Activated naive CD4-positive, alpha-beta T cell treated with Interleukin-2 at 50 U/mL for 16 hours (primary cell): ENCODE measurements at places on chromosomes 7 and 10.

DNA sequence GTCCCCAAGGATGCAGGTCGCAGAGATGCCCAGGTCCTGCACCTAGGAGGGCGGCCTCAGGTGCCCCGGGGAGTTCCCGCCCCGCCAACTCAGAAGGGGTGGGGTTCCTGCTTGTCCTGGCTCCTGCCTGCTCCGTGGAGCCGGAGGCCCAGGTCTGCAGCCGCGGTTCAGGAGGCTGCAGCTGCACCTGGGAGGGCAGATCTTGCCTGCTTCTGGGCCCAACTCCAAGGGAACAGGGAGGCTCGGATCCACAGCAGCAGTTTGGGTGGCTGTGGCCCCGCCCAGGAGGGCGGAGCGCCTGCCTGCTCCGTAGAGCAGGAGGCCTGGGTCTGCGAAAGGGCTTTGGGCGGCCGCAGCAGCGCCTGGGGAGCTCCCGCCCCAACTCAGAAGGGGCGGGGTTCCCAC lies 108.2 kb upstream of the EGR2 start:
- DNase-seq, result no peak

GRCh38 chr10:34817054-34817453 lies 2.0 kb upstream of the PARD3 start:
- no peak for DNase-seq

DNA sequence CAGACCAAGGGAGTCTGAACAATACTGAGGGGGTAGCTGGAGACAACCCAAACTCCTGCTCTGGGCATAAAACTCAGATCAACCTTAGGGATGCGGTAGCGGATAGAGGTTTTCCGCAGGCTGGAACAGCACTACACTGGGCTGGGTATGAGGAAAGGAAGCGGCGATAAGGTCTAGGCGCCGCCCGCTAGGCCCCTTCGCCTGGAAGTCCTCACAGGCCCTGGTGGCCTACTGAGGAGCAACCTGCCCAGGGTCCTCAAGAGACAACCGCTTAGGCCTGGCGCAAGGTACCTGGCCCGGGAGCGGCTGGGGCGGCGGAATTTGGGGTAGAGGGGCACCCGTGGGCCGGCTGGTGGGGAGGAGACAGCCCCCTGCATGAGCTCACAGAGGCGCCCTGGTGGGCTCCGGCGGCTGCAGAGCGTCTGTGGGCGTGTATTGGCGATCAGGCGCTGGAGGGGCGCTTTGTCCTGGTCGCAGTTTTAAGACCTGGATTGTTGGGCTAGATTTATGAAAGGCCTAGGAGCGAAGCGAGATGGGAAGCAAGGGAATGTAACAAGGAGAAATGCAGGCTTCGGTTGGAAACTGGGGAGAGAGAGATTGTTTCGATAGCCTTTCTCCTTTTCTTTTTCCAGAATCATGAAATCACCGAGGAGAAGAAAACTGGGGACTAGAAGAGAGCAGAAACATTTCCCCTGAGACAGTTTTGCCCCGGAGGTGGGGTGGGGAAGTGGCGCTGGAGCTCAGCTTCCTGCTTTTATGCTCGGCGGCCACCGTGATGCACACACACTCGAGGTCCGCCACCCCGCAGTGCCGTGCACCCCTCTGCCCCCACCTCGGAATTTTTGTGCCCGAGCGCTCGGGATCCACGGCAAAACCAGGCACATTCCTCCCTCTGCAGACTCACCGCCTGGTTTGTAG lies 2.4 kb upstream of the NKX2-3 start:
- DNase-seq, result no peak

GRCh38 chr7:17118412-17118811 lies 180.0 kb upstream of the AHR start:
- DNase-seq, result no peak

- no peak for DNase-seq
Observed at GRCh38 chr7:78379148-78379547, 580.6 kb downstream of the PHTF2 start.

- no peak for DNase-seq
Observed at GRCh38 chr7:18610331-18610948, 114.9 kb downstream of the HDAC9 start.

DNA sequence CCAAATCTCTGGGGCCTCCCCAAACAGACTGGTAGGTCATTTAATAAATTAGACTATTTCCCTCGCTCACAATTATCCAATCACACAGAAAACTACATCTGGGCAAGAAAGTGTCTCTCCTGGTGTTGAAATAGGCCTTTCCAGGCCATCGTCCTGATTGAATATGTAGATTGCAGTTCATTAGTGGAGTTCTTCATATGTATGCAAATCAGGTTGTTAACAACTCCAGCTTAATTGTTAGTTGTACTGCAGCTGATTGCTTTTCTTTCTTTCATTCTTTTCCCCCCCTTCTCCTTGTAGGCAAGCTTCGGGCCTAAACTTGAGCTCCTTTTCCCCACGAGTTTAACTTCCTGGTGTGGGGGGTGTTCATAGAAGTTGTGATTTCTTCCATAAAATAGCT lies 359.1 kb upstream of the GALNT17 start:
- DNase-seq, result no peak

DNA sequence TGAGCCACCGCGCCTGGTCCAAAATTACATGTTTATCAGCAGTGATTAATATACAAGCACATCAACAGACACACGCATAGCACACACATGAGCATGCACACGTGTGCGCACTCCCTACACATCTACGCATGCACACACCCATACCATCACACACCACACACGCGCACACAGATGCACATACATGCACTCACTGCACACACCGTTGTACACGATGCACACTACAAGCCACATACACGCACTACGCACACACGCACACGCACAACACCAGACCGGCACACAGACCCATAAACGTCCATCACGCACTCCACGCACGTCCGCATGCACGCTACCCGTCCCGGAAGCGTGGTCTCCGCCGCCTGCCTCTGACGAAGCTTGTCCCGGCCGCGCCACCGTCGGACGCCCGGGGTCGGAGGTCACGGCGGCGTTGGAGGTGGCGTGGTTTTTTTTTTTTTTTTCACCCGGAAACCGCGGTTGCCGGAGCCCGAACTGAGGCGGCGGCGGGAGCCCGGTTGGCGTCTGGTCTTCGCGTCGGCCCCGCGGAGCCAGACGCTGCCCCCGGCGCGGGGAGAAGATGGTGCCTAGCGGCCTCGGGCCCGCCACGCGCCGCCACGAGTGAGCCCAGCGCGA lies at the start of gene TMEM248:
Gene TMEM248, plus strand, starts transcription at position 457 of the 627 bp plus-strand sequence. CDS start 20,641 bp downstream, outside the sequence.
- peak; percentile 92 for DNase-seq

DNA sequence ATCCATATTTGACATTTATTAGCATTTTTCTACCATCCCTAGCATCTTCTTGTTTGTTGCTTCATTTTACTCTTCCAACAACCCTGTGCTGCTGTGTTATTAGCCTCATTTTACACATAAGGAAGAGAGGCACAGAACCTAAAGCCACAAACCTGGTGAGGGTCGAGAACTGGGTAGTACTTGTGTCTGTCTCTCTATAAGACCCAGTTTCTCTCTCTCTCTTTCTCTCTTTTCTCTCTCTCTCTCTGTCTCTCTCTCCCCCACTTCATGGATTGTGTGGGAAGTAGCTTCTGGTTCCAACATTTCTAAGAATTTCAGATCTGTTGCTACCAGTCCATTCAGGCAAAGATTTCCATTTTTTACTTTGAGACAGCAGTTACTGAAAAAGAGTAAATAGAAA lies 1.4 kb upstream of the FRA10AC1 start:
- no peak for DNase-seq

- DNase-seq, result no peak
Observed at GRCh38 chr7:27032839-27033238, 63.0 kb downstream of the HOXA1 start.

DNA sequence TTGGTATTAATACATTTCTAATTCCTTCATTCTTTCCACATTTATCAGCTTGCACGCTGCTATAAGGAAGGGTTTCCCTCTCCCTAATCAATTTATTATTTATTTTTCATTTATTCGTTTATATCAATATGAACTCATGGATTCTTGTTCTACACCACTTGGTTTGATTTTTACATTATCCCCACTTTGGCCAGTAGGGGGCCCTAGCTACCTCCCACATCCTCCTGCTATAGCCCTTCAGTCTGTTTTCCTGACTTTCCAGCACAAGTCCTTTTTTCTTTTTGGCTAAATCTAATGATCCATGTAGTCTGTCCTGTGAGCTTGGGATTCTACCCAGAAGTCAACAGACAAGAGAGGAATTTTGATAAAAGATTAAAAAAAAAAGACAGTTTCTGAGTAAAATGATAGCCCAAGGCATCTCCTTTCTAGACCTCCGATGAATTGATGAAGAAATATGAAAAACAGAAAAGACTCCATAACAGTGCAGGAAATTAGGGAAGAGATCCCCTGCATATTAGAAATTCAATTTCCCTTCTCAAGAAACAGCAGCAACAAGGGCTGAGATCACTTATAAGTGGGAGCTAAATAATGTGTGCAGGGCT lies 47.7 kb downstream of the LYZL2 start:
- no peak for DNase-seq
